ENCODE measurements at places on chromosomes 12 and 14.
A peak's percentile ranks its signal among the peaks of the same experiment; 100 is the strongest.

- DNase-seq = no peak
Observed at GRCh38 chr12:82529101-82529500, 157.6 kb upstream of the TMTC2 start.

- no peak for DNase-seq
Observed at GRCh38 chr14:54686219-54686870, 119.4 kb downstream of the SAMD4A start.

DNA sequence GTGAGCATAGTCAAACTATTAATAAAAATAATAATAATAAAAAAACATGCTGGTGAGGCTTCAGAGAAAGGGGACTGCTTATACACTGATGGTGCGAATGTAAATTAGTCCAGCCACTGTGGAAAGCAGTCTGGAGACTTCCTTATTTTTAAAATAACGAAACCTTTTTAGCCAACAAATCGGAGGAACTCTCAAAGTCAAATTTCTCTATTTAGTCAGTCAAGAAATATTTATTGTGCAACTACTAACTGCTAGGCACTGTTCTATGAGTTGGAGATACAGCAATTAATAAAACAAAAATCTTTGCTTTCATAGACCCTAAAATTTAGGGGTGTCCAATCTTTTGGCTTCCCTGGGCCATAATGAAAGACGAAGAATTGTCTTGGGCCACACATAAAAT is 10.8 kb downstream of the TAOK3 start:
- DNase-seq = no peak

DNA sequence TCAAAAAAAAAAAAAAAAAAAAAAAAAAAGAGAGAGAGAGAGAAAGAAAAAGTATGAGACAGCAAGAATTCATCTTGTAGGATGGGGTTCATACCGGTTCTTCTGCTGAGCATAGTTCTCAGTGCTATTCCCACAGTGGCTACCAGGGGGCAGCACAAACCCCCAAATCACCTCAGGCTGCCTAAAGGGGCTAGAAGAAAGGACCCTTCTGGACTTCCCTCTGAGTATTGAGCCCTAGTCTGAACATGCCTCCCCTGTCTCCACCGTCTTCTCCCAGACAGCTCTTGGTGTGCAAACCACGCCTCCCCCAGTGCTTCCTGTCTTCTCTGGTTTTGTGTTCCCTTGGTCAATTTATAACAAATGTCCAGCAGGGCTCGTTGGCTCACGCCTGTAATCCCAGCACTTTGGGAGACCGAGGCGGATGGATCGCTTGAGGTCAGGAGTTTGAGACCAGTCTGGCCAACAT is 31.3 kb upstream of the SMUG1 start:
- DNase-seq = peak; percentile 41

DNA sequence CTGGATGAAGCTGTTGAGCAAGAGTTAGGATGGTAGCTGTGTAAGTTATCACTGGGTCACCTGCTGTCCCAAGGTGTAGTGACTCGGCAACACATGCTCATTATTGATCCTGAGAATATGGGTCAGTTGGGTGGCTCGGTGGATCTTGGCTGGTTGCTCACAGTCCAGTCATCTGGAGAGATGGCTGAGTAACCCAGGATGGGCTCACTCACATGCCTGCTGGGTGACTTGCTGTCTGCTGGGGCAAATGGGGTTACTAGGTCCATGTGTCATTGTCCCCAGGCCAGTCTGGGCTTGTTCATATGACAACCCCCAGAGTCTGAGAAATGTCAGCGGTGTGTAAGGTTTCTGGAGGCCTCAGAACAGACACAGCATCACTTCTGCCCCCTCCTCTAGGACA is 69.5 kb downstream of the SLC15A4 start:
- no peak for DNase-seq

GRCh38 chr12:47854531-47854930 is 34.8 kb upstream of the HDAC7 start:
- no peak for DNase-seq

DNA sequence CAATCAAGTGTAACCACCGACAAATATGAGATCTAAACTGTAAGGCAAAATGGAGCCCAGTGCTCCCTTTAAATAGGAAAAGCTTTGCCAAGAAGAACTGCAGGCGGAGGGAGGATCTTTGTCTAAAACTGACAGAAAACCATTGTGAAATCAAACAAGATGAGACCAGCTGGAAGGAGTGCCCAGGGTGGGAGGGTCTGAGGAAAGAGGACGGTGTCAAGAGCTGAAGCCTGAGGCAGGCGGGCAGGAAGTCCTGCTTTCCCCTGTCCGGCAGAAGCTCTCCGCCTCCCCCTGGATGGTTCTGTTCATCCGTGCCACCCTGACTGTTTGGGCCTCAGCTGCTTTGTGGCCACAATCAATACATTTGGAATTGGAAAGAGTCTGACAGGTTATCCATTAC is 37.5 kb downstream of the CDC42BPB start:
- no peak for DNase-seq

GRCh38 chr12:105018012-105018411 is 31.9 kb downstream of the NOPCHAP1 start:
- DNase-seq = no peak

GRCh38 chr12:51669996-51670395 is 79.0 kb downstream of the SCN8A start:
- no peak for DNase-seq

GRCh38 chr12:109544955-109545531 is 28.3 kb downstream of the MMAB start:
- no peak for DNase-seq

GRCh38 chr12:79895071-79895470 is 39.8 kb downstream of the PPP1R12A start:
- no peak for DNase-seq

DNA sequence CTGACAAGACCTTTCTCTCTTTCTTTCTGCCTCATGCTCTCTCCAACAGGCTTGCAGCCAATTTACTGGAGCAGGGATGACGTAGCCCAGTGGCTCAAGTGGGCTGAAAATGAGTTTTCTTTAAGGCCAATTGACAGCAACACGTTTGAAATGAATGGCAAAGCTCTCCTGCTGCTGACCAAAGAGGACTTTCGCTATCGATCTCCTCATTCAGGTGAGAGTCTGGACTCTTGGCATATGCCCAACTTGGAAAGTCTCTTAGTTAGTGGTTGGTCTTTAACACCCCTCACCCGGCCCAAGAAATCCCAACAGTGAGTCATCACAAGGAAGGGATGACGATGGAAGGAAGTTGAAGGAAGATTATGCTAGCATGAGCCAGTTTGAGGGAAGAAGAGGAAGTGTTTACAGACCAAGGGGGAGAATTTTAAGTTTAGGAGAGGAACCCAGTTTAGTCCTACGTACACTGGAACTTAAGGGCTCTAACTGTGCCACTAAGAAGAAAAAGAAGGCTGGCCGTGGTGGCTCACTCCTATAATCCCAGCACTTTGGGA is 189.7 kb downstream of the ETV6 start:
- no peak for DNase-seq

- DNase-seq = no peak
Observed at GRCh38 chr12:39102474-39103209, 197.3 kb upstream of the CPNE8 start.

DNA sequence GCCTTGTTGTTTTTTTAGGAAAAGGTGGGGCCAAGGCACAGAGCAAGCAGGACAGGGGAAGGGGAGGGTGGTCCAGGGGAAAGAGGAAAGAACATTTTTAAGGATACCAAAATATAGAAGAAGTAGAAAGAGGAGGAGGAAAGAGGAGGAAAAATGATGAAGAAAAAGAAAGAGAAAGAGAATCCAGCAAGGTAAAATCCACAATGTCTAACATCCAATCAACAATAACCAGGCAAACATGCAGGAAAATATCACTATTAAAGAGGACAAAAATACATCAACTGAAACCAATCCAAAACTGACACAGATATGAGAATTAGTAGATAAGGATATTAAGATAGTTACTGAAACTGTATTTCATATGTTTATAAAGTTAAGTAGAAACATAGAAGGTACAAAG is 7.0 kb upstream of the TMEM120B start:
- no peak for DNase-seq

DNA sequence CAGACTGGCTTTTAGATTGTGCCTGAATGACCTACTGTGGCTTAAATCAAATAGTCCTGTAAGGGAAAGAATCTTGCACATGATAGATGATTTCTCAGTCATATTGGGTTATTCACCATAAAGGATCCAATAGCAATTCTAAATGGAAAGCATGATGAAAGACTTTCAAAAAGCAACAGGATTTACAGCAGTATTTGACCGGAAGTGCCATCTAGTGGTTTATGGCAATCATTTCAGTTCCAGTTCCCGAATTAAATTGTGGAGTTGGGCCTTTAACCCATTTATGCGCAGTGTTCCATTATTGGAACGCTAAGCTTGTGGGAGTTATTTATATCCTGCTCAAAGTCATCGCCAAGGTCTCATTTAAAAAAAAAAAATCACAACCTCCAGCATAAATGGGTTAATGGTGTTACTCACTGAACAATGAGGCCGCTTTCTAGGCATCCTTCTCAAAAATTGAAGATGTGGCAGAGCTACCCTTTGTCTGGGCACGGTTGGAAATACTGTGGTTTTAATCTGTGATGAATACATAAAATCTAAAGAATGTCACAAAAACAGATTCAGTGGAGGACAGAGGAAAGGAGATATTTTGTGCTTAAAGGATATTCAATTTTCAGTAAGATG is 60.8 kb upstream of the REP15 start:
- DNase-seq = no peak

GRCh38 chr14:68986926-68987652 is 8.0 kb upstream of the ACTN1 start:
- no peak for DNase-seq
